Activated CD8-positive, alpha-beta memory T cell treated with anti-CD3 and anti-CD28 coated beads for 36 hours (primary cell): ENCODE measurements at places on chromosomes 3 and 15. TPM values are rescaled to one million over a fixed set of nuclear protein-coding genes. Genes with fewer than 3 reads are reported as not detected.

The KLHL40 gene
- not detected for total RNA-seq

The ARHGAP11A gene
- total RNA-seq: 110 TPM

The ACOX2 gene
- total RNA-seq: not detected

The CYP1A2 gene
- not detected for total RNA-seq

The DGKG gene
- total RNA-seq: 0.42 TPM

The SIDT1 gene
- 13.5 TPM for total RNA-seq

The TLR9 gene
- 0.50 TPM for total RNA-seq

The MKRN2OS gene
- not detected for total RNA-seq

The SHC4 gene
- total RNA-seq: 10.7 TPM

The ATP2B2 gene
- not detected for total RNA-seq

The C2CD4B gene
- not detected for total RNA-seq

The CFAP100 gene
- total RNA-seq: not detected

The ISY1 gene
- 89.7 TPM for total RNA-seq

The TEX55 gene
- not detected for total RNA-seq

The ADAMTS9 gene
- not detected for total RNA-seq
